Ascending aorta (tissue), 2 donors: ENCODE measurements at places on chromosomes 4 and X.

DNA sequence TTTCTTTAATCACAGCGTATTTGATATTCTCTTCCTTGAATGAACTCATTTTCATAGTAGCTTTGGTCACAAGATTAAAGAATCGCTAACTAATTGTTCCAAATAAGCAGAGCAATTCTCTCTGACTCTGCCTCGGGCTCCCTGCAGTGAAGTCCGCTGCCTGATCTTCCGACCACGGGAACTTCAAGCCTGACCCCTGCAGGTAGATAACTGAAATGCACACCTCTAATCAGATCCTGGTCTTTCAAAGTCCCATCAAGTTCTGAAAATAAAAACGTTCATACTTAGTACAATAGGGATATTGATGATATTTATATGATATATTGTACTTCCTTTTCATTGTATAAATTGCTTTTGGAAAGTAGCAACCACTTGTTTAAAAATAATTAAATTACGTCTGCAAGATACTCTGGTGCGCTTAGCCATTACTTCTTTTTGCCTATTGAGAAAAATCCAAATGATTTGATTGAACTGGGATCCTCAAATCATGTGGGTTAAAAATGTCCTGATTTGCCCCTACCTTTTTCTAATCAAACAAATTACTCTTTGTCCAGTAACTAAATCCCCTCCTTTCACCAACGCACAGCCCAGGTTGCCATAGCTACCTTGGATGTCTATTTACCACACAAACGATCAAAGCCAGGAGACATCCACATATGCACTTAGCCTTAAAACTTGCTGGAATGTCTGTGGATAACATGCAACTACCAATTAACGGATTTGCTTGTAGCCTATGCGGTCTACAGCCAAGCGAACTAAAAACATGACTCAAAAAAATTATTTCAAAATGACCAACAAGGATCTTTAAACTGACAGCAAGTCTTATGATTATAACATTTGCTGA is 4.2 kb downstream of the MID1 start:
- no peaks in the 10 kb centered on the region for H3K27me3 ChIP-seq
- H3K36me3 ChIP-seq, result no peaks in the 10 kb centered on the region

- no peak for DNase-seq
- H3K36me3 ChIP-seq, result no peaks in the 10 kb centered on the region
- no peak overlapping the region for H3K27ac ChIP-seq
- no peaks in the 10 kb centered on the region for H3K27me3 ChIP-seq
These were observed 34.0 kb downstream of the ETDB start for GRCh38 chrX:135086197-135086854.

DNA sequence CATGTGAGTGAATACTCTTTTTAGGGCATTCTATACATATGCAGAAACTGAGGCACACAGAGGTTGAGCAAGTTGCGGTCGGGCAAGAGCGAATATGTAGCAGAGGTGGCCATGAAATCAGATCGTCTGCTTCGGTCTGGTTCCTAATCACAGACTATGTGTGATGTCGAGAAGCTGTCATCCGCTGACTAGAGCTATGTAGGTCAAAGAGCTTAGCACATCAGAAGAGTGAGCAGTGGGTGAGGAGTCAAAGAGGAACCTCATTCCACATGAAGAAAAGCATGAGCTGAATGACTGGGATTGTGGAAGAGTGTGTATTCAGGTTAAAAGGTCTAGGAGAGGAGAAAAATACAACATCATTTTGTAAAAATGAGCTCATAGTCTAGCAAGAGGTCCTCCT is 19.0 kb downstream of the GAB3 start:
- H3K4me3 ChIP-seq, result no peak overlapping the region
- no peaks in the 10 kb centered on the region for H3K27me3 ChIP-seq
- peaks cover 17% of the 10 kb centered on the region for H3K4me1 ChIP-seq
- no peak for DNase-seq

DNA sequence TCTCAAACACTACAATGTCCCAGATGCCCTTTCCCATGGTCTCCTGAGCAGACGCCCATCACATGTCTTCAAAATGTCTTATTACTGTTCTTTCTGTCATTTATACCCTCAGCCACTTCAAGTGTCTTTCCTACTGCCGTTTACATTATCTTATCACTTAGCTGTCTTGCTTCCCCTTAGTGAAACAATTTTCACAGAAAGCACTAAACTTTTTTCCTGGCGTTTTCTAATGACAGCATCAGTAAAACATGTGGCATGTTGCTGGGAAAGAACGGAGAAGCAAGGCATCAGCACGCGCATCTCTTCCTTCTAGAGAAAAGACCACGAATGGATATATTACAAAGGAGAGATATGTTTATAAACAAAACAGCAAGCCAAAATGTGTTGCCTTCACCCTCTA is 189.7 kb upstream of the SLIT2 start:
- no peak overlapping the region for H3K4me3 ChIP-seq
- H3K4me1 ChIP-seq, result no peaks in the 10 kb centered on the region
- DNase-seq, result no peak
- H3K27ac ChIP-seq, result no peak overlapping the region
- H3K27me3 ChIP-seq, result no peaks in the 10 kb centered on the region

DNA sequence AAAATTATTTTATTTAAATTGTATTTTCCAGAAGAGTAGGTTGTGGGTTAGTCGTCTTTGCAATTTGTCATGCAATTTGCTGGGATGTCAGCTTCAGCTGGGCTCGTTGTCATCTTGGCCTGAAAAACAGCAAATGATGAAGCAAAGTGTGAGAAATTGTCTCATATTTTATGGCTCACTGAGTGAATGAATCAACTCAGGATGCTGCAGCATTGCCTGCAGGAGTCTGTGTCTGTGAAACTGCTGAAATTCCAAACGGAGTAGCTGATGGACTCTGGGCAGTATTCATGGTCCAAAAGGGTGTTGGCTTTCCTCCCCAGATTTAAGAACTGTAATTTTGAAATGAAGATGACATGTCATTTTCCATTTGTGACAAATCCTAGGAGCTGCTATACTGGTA is 37.2 kb downstream of the CXCL8 start:
- no peak for DNase-seq
- no peaks in the 10 kb centered on the region for H3K27me3 ChIP-seq
- peaks cover 13% of the 10 kb centered on the region for H3K4me1 ChIP-seq
- no peak overlapping the region for H3K4me3 ChIP-seq
- no peaks in the 10 kb centered on the region for H3K36me3 ChIP-seq

GRCh38 chr4:124641715-124642381 is 70.7 kb downstream of the ANKRD50 start:
- H3K4me3 ChIP-seq, result no peak overlapping the region
- H3K36me3 ChIP-seq, result no peaks in the 10 kb centered on the region
- H3K27ac ChIP-seq, result no peak overlapping the region
- no peak for DNase-seq
- H3K4me1 ChIP-seq, result no peaks in the 10 kb centered on the region

- H3K27ac ChIP-seq, result no peak overlapping the region
- peak; percentile 73 for DNase-seq
- H3K36me3 ChIP-seq, result no peaks in the 10 kb centered on the region
- no peaks in the 10 kb centered on the region for H3K27me3 ChIP-seq
These were observed 29.5 kb downstream of the MSL3 start for GRCh38 chrX:11787564-11787963.

DNA sequence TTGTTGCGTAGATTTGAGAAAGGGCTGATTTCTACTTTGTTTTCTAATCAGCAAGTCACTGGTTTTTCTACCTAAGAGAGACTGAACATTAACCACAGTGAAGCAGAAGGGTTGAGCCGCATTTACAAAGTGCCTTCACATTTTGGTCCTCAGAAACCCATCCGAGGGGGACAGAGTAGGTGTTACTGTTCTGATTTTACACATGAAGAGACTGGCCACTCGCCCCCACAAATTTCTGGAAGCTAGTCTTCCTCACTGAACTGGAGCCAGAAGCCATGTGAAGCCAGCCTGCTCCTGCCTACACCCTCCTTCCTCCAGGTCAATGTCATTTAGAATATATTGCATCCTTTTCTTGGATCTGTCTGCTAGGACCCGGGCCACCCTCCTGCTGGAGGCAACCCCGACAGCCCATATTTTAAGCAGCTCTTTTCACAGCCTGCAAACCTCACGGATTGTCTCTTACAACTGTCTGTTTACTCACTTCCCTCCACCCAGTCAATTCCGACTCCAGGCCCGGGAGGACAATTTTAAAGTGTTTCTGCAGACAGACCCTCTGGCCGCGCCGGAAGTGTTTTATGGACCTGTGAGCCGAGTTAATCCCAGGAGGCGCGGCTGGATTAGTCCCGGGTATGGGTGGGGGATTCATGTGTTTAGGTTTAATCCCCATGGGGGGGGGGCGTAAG is 73.2 kb upstream of the BCOR start:
- no peaks in the 10 kb centered on the region for H3K27me3 ChIP-seq
- H3K4me1 ChIP-seq, result peaks cover 14% of the 10 kb centered on the region
- H3K27ac ChIP-seq, result peak overlapping the region; percentile 94
- peak overlapping the region; percentile 50 for H3K4me3 ChIP-seq

- H3K36me3 ChIP-seq, result no peaks in the 10 kb centered on the region
- no peak for DNase-seq
- H3K4me1 ChIP-seq, result peaks cover 5% of the 10 kb centered on the region
These were observed 11.7 kb downstream of the MSX1 start for GRCh38 chr4:4871242-4871572.

DNA sequence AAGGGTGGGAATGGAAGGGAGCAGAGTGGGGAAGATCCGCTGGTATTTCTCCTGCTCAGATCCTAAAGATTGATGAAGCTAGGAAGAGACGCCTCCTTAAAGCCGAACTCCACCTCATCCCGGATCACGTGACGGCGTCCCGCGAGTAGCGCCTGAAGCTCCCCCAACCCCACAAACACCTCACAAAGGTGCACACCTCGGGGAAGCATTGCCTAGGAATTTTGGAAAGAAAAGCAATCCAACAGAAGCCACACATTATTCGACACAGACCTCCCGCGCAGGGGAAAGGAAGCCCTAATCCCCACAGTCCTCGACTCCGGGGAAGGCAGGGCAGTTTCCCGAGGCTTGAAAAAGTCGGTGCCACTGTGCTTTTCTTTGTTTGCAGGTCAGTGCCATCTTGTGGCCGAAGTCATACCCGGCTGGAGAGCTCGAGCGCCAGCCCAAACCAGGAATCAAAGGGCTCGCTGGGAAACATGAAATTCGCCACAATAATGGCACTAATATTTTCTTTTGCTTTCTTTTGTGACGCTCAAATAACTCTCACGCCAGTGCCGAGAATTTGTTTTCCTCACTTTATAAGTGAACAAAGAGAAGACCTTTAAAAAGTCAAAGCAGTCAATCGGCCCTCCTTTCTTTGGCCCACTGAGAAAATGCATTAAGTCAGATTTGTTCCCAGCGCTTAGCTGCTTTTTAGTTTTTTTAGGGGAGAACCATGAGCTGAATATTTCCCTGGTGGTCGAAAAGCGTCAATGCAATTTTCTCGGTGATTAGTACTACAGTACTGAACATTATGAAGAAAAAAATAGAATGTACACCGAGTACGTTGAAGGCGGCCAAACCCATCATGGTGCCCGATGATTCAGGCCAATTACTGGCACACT is at the start of gene NPY1R:
NPY1R (minus strand) TSS at position 71 of the 881 bp plus-strand sequence. CDS start 6,042 bp downstream, outside the sequence.
- peaks cover 9% of the 10 kb centered on the region for H3K4me1 ChIP-seq
- peak within 1 kb of the TSS; percentile 73 for H3K4me3 ChIP-seq
- no peaks in the 10 kb centered on the region for H3K27me3 ChIP-seq
- peak; percentile 8 for DNase-seq

GRCh38 chr4:66575008-66575696 is 904.9 kb upstream of the EPHA5 start:
- no peak overlapping the region for H3K4me3 ChIP-seq
- H3K4me1 ChIP-seq, result no peaks in the 10 kb centered on the region

DNA sequence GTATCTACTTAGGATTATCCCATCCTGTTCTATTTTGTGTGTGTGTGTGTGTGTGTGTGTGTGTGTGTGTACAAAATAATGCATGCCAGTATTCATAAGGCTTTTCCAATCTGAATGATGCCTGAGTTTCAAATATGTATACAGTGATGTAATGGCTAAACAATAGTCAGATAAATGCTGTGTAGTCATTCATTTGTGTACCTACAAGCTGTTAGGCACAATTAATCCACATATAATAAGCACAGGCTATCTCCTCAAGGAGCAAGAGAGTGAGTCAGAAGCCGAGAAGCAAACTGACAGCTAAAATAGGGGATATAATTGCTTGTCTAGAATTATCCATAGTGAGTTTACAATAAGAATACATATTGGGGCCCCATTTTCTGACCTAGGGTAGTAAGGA is 15.7 kb downstream of the DMD start:
- H3K4me1 ChIP-seq, result peaks cover 5% of the 10 kb centered on the region
- no peaks in the 10 kb centered on the region for H3K27me3 ChIP-seq
- no peaks in the 10 kb centered on the region for H3K36me3 ChIP-seq
- DNase-seq, result no peak
- no peak overlapping the region for H3K4me3 ChIP-seq

DNA sequence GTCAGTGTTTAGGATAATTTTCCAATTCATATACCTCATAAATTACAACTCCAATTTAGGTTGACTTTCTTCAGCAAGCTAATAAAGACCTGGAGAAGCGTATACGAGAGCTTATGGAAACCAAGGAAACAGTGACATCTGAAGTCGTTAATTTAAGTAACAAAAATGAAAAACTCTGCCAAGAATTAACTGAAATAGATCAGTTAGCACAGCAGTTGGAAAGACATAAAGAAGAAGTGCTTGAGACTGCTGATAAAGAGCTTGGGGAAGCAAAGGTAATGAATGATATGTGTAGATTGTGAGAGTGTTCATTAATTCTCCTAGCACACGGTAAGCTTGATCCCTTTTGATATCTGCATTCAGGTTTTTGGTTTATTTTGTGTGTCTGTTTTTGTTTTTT is 16.8 kb downstream of the CEP135 start:
- no peaks in the 10 kb centered on the region for H3K27me3 ChIP-seq
- DNase-seq, result no peak
- H3K27ac ChIP-seq, result no peak overlapping the region
- no peak overlapping the region for H3K4me3 ChIP-seq
- H3K36me3 ChIP-seq, result no peaks in the 10 kb centered on the region

DNA sequence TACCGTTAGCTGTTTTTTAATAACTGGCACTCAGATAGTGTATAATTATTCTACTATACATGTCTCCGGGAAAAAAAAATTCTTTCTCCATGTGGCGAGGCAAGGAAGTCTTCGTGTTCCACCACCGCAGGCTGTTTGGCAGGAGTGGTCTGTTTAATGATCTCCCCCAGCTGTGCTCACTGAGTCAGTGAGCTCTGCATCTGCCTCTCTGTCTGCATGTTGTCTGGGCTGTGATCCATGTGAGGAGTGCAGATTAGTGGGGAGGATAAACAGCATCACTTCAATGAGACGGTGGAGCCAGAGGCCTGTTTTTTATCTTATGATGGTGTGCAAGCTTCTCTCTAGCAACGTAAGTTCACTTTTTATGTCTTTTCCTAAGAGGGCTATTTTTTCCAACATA is 69.8 kb downstream of the RPS3A start:
- no peaks in the 10 kb centered on the region for H3K4me1 ChIP-seq
- H3K4me3 ChIP-seq, result no peak overlapping the region
- no peaks in the 10 kb centered on the region for H3K27me3 ChIP-seq
- H3K36me3 ChIP-seq, result peaks cover 15% of the 10 kb centered on the region
- no peak for DNase-seq

- H3K36me3 ChIP-seq, result no peaks in the 10 kb centered on the region
- DNase-seq, result no peak
- H3K27me3 ChIP-seq, result no peaks in the 10 kb centered on the region
- no peak overlapping the region for H3K27ac ChIP-seq
These were observed 38.8 kb downstream of the ADRA2C start for GRCh38 chr4:3805026-3805425.

GRCh38 chr4:37754410-37755185 is 68.4 kb upstream of the RELL1 start:
- peaks cover 4% of the 10 kb centered on the region for H3K4me1 ChIP-seq
- no peaks in the 10 kb centered on the region for H3K27me3 ChIP-seq
- no peak overlapping the region for H3K4me3 ChIP-seq
- no peak overlapping the region for H3K27ac ChIP-seq
- no peaks in the 10 kb centered on the region for H3K36me3 ChIP-seq
- no peak for DNase-seq
